ENCODE measurements at places on chromosomes 3 and 15. TPM values are rescaled to one million over a fixed set of nuclear protein-coding genes. Genes with fewer than 3 reads are reported as not detected.
A peak's percentile ranks its signal among the peaks of the same experiment; 100 is the strongest.

Gene MNS1
- 0.11 TPM for polyA plus RNA-seq

Gene UACA
- polyA plus RNA-seq: 167 TPM

Gene HHATL
- not detected for polyA plus RNA-seq

Gene BCHE
- 0.40 TPM for polyA plus RNA-seq

Gene CYP1A2
- not detected for polyA plus RNA-seq

Gene MINAR1
- 0.33 TPM for polyA plus RNA-seq

Gene UROC1
- polyA plus RNA-seq: not detected

Gene LSG1
- polyA plus RNA-seq: 50.0 TPM

Gene ATP13A5
- not detected for polyA plus RNA-seq

Gene IGDCC3
- not detected for polyA plus RNA-seq

Gene EOMES
- not detected for polyA plus RNA-seq

Gene GMPPB
- 62.0 TPM for polyA plus RNA-seq

Gene PAQR9
- not detected for polyA plus RNA-seq

Gene AADACL2
- polyA plus RNA-seq: not detected

GRCh38 chr15:75508840-75509532 is 57.5 kb upstream of the SIN3A start:
- DNase-seq: peak; percentile 58

DNA sequence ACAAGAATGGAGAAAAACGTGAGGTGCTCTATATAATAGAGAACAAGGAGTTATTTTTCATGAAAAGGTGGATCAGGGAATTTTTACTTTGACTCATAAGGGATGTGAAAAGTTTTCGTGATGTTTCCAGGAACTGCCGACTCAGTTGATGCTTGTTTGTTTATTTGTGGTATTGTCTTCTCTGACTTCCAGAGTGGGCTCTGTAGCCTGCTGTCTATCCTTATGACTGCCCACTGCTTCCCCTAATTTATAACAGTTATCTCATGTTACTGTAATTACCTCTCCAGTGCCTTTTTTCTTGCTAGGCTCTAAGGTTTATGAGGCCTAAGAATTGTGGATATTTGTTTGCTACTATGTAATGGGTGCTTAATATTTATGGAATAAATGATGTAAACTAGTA is 12.3 kb downstream of the ARL13B start:
- DNase-seq: no peak

- peak; percentile 69 for DNase-seq
These were observed 255.3 kb downstream of the RORA start for GRCh38 chr15:60973637-60974415.

GRCh38 chr3:177968891-177969290 is 567.3 kb upstream of the KCNMB2 start:
- no peak for DNase-seq

- no peak for DNase-seq
These were observed 19.2 kb upstream of the MFGE8 start for GRCh38 chr15:88932271-88932874.

- no peak for DNase-seq
These were observed 853.7 kb downstream of the MCTP2 start for GRCh38 chr15:95085056-95085455.

GRCh38 chr15:63370764-63371163 is 10.9 kb downstream of the CA12 start:
- DNase-seq: no peak

DNA sequence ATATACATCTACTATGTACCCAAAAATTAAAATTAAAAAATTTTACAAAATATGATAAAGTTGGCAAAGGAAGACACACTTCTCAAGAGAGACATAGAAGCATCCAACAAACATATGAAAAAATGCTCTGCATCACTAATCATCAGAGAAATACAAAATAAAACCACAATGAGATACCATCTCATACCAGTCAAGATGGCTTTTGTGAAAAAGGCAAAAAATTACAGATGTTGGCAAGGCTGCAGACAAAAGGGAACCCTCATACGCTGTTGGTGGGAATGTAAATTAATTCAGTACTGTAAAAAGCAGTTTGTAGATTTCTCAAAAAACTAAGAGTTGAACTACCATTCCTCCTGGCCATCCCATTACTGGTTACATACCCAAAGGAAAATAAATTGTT is 581.7 kb upstream of the CCDC54 start:
- no peak for DNase-seq

DNA sequence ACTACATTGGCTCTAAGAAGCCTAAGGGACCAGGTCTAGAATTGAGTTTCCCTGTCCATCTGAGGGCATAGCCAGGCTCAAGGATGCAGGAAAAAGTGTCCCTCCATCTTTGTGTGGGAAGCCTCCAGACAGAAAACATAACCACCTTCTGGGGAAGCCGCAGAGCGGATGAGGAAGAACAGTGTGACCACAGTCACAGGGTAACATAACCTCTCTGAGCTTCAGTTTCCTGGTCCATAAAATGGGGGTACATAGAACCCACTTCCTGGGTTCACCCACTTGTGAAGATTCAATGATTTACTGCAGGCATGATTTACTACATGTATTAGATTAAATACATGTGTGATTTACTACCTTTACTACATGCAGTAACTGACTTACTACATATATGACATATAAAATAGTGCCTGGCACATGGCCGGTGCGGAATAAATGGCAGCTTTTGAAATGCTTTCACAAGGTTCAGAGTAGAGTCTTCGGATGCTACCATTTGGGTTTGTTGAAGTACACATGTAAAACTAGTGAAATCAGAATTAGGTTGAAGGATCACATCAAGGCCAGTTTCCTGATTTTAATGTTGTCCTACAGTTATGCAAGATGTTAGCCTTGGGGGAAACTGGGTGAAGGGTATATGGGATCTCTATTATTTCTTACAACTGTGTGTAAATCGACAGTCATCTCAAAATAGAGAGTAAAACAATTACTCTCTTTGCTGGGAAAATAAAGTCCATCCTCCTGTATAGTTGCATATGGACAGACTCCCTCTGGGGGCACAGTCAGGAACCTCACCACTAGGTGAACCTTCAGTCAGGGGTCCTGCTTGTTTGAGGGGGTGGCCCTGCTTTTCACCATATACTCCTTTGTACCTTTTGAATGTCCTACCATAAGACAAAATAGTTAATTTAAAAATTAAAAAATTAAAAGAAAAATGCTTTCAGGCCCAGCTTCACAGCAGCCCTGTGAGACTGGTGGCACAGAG is 86.0 kb downstream of the SEMA5B start:
- DNase-seq: no peak

GRCh38 chr3:128270559-128271492 is 117.5 kb downstream of the EEFSEC start:
- no peak for DNase-seq

GRCh38 chr3:188271226-188271914 is 117.4 kb downstream of the LPP start:
- DNase-seq: peak; percentile 30

GRCh38 chr3:147089286-147089685 is 317.1 kb downstream of the ZIC4 start:
- DNase-seq: no peak

DNA sequence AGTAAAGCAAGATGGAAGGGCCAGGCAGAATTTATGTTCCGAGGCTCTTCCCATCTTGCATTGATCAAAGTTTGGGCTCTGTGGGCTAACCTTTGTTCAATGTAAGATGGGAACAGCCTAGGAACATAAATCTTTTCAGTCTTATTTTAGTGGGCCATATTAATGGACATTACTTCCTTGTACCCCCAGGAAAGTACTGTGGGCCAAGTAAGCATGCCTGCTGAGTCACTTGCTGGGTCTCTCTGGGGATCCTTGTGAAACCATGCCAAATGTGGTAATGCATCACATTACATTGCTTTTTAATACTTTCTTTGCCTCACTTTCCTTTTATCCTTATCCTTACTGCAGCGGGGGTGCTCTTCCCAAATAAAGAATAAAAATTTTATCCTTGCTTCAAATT is 349.5 kb upstream of the POU1F1 start:
- DNase-seq: no peak

DNA sequence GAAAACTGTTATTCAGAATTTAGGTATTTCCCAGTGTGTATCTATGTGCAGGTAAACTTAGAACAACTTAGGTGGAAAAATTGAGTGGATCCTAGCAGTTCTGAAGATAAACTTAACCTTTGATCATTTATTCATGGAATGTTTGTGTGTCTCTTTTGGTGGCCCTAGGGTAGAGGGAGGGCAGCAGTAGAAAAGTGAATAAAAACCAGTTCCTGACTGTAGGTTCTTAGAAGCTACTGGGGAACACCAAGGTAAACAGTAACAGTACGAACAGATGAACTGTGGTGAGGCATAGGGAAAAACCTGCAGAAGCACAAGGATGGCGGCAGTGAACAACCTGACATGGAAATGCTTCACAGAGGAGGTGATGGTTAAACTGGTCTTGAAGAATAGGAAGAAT is 2.5 kb downstream of the SNRK start:
- no peak for DNase-seq

- DNase-seq: no peak
These were observed 84.2 kb downstream of the SEC22A start for GRCh38 chr3:123285931-123286307.

DNA sequence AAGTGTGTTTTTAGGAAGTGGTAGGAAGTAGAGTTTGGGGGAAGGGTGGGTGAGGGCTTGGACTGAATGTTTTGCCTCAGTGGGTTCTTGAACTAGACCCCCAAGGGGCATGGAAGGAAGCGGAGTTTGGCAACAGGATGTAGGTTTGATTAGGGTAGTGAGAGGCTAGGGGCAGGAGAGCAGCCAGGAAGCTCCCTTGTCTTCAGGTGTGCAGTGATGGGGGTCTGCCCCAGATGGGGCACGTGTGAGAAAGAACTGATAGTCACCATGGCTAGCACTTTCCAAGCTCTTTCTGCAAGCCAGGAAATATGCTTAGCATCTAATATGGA is 4.7 kb downstream of the ZSCAN2 start:
- no peak for DNase-seq

- DNase-seq: no peak
These were observed 16.8 kb downstream of the SLC25A26 start for GRCh38 chr3:66237552-66237951.

DNA sequence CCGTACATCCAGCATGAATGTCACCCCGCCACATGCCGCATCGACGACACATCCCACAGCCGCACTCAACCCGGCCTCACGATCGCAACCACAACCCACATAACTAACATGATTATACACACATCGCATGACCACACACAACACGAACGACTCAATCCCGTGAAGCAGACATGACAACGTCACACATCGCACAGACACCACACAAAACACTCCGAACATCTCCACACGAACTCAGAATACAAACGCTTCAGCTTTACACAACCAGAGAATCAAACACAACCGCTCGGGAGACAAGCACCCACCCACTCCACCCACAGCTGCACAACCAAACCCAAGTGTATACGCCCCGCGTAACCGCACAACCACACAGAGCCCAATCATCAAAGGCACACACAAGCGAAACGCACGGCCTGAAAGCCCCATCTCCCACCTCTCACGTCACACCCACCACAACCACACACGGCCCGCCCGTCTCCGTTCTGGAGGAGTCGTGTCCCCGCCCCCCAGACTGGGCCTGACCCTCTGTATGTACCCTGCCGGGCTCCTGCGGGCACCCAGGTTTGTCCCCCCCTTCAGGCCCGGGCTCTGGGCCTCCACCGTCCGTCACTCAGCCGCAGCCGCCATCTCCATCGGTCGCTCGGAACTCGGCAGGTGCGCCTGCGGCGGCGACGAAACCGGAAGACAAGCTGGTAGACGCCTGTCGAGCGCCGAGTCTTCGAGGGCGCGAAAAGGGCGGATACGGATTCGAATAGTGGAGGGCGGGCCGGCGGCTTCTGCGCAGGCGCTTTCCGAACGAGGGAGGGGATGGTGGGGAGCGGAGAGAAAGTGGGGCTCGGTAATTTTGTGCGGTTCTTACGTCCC is at the start of gene RBSN:
TSS of gene RBSN (minus strand) at position 646 of the 861 bp plus-strand sequence. CDS start 3,028 bp downstream, outside the sequence.
- peak; percentile 96 for DNase-seq

DNA sequence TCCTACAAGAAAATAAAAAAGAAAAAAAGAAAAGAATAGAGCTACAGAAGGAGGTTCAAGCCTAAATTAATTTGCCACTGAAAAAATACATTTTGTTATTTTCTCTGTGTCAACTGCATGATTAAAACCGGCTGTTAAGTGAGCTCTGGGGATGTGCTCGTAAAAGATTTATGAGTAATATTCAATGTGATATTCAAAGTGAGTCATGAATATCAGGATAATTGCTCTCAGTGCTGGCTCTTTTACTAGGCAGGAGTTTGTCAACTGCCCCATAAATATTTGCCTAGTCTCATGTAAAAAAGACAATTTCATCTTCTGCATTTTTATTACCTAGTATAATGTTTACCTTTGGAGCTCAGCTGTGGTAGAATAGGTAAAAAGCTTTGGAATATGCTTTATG is 78.9 kb downstream of the CDIN1 start:
- DNase-seq: no peak

GRCh38 chr3:69249001-69249400 is 126.6 kb upstream of the LMOD3 start:
- no peak for DNase-seq

DNA sequence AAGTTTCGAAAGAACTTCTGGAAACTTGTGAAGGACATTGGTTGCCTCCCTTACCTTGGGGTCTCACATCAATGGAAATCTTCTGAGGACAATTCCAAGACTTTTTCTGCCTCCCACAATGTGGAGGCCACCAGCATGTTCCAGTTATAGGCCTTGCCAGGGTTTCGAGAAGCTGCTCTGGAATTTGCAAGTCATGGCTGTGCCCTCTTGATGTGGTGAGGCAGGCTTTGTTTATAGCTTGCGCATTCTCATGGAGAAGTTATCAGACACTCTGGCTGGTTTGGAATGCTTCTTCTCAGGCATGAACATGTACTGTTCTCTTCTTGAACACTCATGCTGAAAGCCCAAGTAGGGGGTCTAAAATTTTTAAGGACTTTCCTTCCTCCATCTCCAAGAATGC is 4.1 kb downstream of the CXCR6 start:
- no peak for DNase-seq

GRCh38 chr15:90902840-90903732 is at the start of gene MAN2A2:
Gene MAN2A2, plus strand, starts transcription at chr15:90903302. Its CDS starts 906 bp downstream, at chr15:90904208.
- peak; percentile 52 for DNase-seq

GRCh38 chr3:20040548-20041196 is 426 bp downstream of the KAT2B start:
- peak; percentile 54 for DNase-seq

DNA sequence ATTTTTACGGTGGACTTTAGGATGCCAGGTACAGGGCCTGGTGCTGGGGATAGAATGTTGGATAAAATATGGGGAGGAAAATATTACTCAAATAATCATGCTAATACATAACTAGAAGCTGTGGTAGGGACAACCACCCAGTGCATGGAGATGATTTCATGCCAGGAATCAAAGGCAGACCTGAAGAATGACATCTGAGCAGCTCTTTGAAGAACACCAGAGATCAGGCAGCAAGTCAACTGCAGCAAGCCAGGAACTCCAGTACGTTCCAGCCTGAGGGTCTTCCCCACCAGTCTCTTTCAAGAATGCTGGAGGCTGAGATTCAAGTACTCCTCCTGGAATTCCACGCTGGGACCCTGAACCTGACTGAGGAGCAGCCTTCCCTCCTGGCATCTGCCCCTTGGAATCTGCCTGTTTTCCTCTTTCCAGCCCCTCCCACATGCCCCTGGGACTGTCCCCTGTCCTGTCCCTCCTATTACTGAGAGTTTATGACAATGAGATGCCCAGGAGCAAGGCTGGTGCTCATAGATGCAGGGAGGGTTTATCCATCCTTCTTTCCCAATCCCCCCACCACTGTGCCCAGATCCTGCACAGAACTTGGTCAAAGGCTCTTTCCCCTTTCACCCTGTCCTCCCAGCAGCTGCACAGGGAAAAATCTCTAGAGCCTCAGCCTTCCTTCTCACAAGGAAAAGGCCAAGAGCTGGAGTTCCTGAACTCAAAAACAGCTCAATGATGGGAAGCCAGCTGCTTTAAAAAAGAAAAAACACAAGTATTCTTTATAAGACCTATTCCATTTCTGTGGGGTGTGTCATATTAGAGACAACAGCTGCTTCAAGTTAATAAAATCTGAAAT is 68.0 kb downstream of the PDZRN3 start:
- DNase-seq: no peak

GRCh38 chr3:141476033-141476432 is 10.8 kb upstream of the RASA2 start:
- DNase-seq: no peak

Measured in endothelial cell of umbilical vein (primary cell).